HS-5 (cell line): ENCODE measurements at places on chromosomes 7 and 10.

DNA sequence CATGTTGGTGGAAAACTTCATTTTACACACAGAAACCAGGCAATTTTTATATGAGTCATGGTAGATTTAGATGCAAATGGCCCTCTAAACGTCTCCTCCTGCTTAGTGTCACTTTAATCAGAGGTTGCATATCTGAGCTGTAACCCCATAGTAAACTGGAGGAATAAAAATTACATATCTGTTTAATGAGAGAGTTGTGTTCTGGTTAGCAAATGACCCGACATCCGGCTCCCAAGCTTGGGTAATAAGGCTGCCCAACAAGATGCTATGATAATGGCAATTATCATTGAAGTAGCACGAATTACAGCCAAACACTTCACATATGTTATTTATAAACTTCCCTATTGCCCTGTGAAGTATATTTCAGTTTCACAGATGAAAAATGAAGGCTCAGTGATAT is 10.6 kb upstream of the ADAM12 start:
- no peak for DNase-seq

DNA sequence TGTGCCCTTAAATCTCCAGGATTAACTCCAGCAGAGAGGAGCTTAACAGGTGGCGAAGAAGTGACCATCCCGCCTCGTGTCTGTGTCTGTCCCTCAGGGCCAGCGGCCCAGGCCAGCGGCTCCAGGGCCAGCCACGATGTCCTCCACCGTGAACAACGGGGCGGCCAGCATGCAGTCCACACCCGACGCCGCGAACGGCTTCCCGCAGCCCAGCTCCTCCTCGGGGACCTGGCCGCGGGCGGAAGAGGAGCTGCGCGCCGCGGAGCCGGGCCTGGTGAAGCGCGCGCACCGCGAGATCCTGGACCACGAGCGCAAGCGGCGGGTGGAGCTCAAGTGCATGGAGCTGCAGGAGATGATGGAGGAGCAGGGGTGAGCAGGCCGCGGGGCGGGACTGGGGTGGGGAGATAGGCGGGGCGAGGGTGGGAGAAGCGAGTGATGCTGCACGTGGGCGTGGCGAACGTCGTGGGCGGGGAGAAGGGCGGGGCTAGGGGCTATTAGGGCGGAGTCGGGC is 33.3 kb downstream of the SRRM3 start:
- no peak for DNase-seq

- DNase-seq = no peak
Observed at GRCh38 chr10:77530011-77530410, 107.6 kb downstream of the KCNMA1 start.

DNA sequence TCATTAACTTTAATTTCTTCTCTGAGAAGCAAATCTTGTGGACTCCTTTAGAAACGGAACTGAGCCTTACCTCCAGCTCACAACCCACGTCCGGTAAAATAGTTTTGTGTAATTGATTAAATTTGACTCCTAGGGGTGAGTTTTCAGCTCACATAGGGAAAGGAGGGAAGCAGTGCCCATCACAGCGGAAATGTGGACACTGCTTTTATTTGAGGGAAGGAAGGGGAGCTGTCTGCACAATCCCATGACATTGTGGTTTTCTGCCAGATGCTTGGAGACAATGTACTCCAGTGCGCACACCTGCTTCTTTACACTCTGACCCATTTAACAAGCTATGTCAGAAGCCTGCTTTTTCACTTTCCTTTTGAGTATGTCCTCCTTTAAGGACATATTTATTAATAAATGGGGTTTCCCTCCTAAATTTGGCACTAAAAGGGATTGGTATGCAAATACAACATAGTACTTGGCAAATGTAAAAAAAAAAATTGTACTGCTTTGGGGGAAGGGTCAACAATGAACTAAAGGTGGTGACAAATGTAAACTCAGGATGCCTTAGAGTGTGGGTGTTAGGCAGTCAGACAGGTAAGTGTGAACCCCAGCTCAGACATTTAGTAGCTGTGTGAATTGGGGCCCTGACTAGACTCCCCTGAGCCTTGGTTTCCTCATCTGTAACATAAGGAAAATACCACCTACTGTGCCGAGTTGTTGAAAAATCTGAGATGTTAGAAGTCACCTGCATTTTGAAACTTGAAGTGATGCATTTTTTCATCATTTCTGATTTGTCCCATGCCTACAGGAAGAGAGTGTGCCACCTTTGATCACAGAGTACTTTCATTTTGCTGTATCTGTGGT is 90.2 kb upstream of the KLF6 start:
- DNase-seq = no peak

DNA sequence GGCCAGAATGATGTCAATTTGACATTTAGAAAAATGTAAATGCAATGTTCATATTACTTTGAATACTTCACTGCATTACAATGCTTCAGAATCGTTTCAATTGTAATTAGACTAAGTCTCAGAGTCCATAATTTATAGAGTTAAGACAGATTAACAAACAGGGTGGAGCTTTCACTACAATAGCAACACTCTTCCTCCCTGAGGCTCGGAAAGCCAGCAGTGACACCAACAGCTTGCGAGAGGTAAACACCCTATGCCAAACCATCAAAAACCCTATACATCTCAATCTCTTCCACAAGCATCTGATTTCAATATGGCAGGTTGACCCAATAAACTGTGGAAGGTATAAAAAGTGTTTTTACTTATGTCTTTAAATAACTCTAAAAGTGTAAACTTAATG is 72.2 kb downstream of the DOCK4 start:
- no peak for DNase-seq

DNA sequence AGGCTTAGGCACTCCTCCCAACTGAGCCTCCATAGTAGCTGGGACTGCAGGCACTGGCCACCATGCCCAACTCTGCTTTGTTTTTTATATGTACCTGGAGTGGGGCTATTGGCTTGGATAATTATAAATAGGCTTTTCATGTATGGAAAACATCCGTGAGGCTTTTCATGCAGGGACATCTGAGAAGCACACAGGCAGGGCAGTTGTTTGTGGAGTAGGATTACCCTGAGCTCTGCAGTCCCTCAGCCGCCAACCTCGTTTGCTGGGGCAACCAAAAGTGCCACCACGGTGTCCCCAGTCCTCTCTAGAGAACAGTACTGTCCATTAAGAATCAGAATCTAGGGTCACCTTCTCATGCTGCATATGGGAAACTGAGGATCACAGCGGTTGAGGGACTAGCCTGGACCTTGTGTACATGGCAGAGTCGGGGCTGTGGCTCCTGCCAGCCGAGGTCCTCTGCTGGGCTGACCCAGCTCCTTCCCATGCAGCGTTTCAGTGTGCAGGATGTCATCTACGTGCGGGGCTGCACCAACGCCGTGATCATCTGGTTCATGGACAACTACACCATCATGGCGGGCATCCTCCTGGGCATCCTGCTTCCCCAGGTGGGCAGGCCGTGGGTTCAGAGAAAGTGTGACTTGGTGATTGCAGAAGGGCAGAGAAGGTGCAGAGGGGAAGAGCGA is 54.5 kb downstream of the TSPAN15 start:
- no peak for DNase-seq

DNA sequence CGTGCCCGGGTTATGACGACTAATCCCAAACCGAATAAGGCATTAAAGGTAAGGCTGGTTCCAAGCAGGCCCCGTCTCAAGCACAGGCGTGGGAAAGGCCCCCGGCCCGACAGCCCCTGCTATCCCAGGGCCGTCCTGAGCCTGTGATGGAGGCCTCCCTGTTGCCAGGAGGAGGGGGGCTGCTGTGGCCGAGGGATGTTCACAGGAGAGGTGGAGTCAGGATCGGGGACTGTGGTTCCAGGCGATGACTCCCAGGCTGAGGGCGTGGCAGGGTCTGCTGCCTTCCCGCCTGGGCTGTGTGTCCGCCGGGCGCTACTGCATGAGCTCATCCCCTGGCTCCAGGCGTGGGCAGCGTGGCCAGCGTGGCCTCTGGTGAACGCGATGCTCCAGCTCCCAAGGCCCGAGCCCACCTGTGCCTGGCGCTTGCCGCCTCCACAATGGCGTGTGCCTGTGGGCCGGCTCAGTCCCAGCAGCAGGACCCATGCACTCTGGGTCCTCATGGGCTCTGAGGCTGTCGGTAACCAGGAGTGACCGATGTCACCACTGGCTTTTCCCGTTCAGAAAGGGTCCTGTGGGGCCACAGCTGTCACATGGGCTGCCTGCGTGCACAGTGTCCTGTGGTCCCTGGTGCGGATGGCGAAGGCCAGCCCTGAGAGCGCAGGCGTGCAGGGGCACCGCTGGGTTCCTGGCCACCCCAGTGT is 8.8 kb downstream of the MAFK start:
- no peak for DNase-seq

GRCh38 chr10:46096909-46097575 is 51.0 kb upstream of the MSMB start:
- no peak for DNase-seq

DNA sequence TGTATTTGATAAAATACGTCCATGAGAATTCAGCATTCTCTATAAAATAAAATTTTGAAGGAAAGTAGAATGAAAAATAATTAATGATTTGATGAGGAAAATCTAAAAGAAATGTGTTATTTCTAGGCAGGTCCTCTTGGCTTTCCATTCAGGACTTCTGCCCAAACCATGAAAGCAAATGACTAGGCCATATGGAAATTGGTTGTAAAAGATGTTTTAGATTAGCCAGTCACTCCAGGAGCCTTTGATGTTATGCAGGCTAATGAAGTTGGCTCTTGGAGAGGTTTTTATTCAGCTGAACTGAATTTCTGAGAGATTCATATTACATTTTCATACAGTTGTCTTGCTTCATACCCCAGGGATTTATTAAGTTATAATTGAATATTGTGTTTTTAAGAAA is 452.8 kb downstream of the SDK1 start:
- DNase-seq = no peak

- DNase-seq = no peak
Observed at GRCh38 chr10:34449836-34450235, 365.3 kb downstream of the PARD3 start.

DNA sequence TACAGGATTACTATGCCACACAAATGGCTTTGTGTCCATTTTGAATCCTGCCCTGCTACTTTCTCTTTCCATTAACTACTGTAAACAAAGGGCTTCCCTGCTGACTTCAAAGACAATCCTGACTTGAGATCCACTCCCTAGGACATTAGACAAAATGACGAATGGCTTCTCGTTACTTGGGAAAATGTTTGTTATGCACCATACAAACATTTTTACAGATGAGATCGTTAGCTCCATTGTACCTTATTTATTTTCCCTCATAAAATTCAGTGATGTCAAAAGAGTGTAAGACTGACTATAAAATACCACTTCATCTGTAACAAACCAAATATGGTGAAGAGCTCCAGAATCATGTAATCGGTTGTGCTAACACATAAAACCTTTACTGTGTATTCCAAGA is 121.8 kb downstream of the CD36 start:
- no peak for DNase-seq

DNA sequence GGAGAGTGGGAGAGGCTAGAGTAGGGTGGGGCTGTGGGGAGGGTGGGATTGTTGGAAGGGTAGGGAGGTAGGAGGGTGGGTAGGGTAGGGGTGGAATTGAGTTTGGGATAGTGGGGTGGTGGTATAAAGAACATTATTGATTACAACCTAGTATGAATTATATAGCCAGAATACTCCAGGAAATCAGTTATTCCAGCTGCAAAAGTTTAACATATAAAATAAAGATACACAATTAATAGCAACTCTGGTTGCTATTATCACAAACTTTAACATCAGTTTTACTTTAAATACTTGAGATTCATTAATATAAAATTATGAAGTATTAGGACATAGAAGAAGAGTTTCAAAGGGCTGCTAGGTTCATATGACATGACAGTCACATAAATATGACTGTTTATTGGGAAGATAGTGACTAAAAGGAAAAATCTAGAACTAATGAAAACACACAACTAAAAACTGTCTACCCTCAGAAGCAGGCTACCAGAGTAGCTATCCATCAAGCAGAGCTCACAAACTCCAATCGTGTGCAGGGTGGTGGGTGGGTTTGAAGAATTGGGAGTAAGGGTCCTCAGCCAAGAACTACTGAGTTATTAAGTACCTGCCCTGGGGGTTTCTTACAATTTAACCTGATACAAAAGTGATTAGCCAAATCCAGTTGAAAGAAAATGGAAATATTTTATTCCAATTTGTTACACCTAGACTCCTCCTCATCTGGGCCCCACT is 14.0 kb upstream of the SGCE start:
- no peak for DNase-seq

- no peak for DNase-seq
Observed at GRCh38 chr10:73941300-73941699, 30.4 kb downstream of the PLAU start.

GRCh38 chr7:81846398-81846797 is 76.6 kb upstream of the HGF start:
- DNase-seq = no peak

DNA sequence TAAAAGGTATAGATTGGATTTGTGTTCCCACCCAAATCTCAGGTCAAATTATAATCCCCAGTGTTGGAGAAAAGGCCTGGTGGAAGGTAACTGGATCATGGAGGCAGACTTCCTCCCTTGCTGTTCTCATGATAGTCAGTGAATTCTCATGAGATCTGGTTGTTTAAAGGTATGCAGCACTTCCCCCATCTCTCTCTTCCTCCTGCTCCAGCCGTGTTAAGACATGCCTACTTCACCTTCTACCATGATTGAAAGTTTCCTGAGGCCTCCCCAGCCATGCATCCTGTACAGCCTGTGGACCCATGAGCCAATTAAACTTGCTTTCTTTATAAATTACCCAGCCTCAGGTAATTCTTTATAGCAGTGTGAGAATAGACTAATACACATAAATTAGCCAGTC is 39.1 kb downstream of the HTR7 start:
- DNase-seq = no peak
